ENCODE measurements at places on chromosomes 3 and 15.

GRCh38 chr15:52078876-52079700 lies 33.5 kb downstream of the BCL2L10 start:
- DNase-seq, result peak; percentile 28

- DNase-seq, result no peak
Observed at GRCh38 chr3:194399166-194399565, at the start of gene GP5. Gene GP5 (minus strand): TSS chr3:194399266. CDS start chr3:194398282, 984 bp downstream.

DNA sequence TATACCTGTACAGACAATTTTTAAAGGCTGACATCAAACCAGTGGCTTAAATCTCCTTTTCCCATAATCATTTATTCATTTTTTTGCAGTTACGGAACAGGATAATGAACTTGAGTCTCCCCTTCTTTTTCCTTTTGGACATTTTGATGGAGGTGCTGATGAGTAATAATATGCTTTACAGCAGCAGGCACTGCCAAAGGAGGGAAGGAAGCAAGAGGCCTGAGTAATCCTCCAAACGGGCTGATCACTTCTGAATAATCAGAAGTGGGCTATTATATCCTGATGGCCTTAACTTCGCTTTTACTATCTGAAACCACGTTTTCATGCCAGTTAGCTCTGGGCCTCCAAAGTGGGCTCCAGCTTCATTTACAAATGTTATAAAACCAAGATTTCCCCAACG lies 527.2 kb downstream of the FOXP1 start:
- DNase-seq, result no peak

DNA sequence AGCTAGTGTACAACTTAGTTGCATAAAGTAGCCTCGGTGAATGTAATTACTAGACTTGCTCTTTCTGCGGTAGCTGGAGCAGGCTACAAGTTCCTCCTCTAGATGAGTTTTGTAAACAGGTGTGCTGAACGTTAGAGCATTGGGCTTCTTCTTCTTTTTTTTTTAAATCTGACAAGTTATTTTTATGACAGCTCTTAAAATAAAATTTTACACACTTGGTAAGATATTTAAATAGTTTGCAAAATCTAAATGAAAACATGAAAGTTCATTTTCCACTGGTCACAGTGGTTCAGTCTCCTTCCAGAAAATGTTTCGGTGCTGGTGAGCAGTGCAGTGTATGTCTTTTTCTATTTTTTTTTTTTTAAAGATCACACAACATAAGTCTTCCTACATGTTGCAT lies 3.0 kb downstream of the CCR9 start:
- no peak for DNase-seq

- no peak for DNase-seq
Observed at GRCh38 chr3:111667621-111668239, 72.6 kb upstream of the ZBED2 start.

DNA sequence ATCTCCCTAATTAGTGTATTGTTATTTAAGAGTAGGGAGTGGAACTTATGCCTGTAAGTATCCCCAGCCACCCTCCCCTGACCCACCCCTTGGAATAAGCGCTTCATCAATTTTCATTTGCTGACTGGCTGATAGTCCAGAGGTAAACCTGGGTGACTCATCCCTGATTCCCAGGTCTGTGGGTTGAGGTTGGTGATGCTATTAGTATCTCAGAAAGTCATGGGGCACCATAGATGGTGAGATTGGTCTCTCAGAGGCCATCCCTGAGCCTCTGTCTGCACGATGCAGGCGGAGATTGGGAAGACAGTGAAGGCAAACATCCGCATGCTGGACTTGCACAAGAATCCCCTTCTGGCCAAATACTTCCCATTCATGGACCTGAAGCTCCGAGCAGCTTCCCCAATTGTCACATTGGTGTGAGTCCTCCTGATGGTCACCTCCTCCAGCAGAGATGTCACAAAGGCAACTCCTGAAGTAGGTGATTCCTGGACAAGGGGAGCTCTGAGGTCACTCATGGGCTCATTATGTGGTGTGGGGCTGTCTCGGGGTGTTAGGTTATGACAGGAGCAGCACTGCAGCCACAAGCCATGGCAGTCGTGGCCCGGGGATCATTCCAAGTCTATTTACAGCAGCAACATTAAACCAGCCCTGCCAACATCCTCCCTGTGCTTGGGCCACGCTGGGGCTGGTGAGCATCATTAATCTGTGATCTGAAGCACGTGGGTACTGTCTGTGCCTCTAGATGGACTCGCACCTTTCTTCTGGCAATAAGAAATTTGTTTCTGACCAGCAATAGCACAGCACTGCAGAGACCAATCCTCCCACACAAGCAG lies 6.8 kb upstream of the TXNRD3 start:
- no peak for DNase-seq

- DNase-seq, result no peak
Observed at GRCh38 chr3:113147681-113148261, 63.6 kb upstream of the BOC start.

GRCh38 chr3:149534671-149535332 lies 60.3 kb downstream of the TM4SF4 start:
- DNase-seq, result no peak

- DNase-seq, result no peak
Observed at GRCh38 chr3:126834596-126835471, 130.8 kb downstream of the CHCHD6 start.

GRCh38 chr15:80967451-80967850 lies 22.2 kb downstream of the MESD start:
- DNase-seq, result no peak

- no peak for DNase-seq
Observed at GRCh38 chr3:98359993-98360675, 6.5 kb downstream of the OR5K4 start.

DNA sequence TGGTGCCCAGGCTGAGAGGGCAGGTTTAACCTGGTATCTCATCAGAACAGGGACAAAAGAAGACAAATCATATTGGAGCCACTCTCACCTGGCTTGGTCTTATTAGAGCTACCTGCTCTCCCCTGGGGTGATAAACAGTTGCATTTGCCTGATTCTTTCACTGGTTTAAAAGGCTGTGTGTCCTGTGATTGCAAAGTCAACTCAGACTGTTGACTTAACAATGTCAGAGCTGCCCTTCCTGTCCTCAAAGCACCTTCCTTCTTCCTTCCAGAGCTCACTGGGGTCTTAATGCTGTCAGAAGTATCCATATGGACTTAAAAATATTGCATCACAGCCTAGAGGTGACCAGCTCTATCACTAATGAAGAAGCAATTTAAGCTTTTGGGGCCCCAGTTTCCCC lies 50.5 kb upstream of the MINAR1 start:
- no peak for DNase-seq

DNA sequence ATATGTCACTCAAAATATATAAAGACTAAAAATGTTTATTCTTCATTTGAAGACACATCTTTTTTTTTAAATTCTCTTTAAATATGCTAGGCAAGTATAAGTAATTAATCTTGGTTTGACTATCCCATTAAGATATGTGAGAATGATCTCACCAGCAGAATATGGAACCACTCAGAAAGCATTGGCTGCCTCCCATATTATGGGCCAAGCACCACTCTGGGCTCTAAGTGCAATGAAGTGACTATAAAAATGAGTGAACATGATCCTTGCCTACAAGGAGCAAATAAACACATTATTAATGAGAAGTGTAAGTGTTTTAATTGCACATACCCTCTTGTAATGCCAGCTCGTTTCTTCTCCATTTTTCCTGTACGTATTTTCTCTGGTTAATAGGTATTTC lies 328.5 kb downstream of the NAALADL2 start:
- DNase-seq, result no peak

DNA sequence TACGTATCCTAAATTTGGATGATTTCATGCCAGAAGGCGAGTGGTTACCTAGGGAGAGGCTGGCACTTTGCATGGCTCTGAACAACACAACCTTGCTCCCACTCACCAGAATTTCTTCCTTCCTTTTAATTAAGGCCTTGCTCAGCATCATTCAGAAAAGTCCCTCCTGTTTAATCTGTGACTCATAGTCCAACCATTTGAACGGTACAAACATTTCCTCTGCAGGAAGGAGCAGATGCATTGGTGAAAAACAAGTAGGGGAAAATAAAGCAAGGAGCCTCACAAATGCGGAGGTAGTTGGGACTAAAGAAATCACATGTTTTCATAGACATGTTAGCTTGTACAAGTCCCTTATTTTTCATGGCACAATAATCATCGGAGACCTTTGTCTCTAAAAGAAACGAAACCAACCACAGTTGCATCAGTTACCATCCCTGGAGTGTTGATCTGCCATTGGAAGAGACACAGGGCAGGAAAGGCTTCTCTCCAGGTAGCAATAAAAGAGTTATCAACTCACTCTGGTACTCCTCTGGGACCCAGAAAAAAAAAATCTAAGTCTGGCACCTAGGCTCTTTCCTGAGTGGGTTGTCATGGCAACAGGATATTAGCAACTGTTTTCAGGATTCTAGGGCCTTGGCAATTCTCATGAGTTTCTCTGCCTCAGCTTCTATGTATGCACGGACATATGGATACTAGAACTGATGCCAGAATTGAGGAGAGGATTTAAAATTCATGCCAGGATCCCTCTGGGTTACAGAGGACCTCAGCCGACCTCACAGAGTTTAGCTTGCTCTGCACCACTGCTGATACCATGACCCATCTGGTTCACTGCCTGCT lies 255.4 kb upstream of the ARPP21 start:
- DNase-seq, result no peak

GRCh38 chr3:188573291-188573940 lies 419.5 kb downstream of the LPP start:
- DNase-seq, result no peak

GRCh38 chr3:52085681-52086282 lies 29.4 kb upstream of the DUSP7 start:
- no peak for DNase-seq

DNA sequence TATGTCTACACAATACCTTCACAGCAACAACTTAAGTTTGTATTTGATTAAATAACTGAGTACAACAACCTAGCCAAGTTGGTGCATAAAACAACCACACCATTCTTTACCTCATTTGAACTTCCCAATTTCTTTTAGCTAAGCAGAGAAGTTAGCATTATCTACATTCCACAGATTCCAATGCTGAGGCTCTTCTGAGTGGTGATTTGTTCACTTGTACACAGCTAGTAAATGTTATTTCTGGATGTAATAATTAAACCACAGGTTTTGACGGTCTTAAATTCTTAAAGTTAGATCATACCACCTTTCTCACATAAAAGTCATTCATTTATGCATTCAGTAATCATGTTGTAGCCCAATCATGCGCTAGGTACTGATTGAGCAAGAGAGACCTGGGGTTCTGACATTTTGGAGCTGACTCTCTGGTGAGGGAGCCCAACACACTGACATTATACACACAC lies 102.5 kb downstream of the SST start:
- DNase-seq, result no peak

DNA sequence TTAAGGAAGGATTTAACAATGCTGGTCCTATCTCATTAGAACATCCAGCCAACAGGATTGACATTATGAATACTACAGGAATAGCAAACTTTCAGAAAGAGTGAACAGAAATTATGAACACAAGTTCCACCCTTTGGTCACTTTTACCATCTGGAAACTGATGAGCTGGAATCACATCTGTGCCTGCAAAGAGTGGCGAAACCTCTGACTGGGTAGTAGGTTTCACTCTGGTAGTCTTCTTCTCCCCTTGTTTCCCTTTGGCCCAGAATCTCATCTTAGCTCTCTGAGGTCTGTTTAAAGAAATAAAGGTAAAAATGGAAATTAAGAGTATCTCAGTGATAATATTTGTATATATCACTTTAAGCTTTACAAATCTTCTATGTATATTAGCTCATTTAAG lies 73.1 kb downstream of the NR2E3 start:
- DNase-seq, result no peak

DNA sequence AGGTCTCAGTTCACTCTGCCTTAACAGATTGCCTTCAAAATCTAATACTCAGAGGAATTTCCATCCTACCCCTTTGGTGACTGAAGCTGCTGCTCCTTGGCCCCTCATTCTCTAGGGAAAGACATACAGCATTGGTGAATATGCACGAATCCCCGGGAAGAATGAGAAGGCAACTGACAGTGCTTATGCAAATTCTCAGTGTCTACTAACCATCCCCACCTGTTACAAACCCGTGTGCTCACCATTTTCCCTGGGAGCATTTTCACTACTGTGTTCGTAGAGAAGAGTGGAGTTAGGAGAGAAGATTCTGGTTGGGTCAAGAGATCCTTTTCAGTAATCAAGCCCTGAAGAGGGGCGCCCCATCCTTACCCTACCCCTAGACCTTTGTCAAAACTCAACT lies 37.7 kb downstream of the SYNM start:
- no peak for DNase-seq

DNA sequence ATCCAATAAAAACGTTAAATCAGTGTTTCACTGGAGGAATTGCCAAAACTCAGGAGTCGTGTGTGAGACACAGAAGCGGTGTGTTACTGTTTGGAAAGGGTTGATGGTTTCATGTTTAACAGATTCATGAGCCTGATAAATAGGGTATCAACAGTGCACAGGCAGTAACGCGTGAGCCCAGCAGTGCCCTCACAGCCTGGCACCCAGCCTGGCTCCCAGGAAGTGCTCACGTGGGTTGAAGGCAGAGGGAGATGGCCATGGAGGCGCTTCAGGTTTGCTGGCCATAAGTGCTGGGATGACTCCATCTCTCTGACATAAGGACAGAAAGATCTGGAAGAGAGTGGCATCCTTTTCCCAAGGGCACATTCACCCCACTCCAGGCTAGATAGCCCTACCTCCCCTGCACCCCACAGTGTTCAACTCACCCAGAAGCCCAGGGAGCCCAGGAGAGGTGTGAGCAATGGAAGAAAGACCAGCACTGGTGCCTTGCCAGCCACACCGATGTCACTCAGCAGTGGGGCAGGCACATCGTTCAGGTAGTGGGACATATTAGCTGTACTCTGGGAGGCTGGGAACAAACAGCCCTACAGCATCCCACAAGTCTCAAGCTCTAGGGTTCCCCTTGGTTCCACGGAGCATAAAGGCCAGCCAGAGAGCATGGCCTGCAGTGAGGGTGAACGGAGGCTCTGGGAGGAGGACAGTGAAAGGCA lies 164.3 kb downstream of the LRRK1 start:
- DNase-seq, result no peak

DNA sequence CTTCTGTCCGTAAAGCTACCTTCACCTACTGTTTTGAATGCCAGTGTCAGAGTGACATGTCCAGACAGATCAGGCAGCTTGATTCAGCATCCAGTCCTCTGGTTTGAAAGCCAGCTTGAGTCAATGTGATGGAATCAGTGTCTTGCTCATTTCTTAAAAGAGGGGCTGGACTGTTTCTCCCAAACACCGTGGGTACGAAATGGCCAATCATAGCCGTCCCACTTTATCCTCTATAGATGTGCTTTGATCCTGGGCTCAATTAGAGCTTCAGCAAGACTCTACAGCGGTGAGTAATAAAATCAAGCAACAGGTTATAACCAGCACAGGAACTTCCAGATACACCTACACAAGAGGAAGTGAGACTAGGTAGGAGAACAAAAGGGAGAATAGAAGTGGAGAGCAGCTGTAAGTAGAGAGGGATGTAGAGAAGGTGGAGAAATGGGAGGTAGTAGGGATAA lies 17.0 kb upstream of the OR5K1 start:
- DNase-seq, result no peak

DNA sequence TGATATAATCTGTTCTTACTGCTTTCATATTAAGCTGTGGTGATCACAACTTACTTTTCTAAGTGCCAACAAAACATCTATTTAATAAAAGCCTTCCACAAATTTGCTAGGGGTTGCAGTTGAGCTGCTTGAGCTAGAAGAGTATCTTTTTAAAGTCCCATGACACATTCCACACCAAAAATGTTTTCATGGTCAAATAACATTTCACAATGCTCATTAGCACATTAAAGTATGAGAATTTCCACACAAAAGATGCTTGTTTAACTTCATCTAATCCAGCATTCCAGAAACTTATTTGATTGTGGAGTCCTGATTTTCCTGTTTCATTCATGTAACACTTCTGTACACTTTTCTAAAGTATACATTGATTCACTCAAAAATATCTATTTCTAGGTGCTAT lies 876.1 kb upstream of the CFAP20DC start:
- no peak for DNase-seq

GRCh38 chr3:7728566-7729519 lies 772.8 kb upstream of the LMCD1 start:
- no peak for DNase-seq

All from frontal cortex (tissue), 4 donors.